ENCODE measurements at places on chromosomes 3 and 15.

DNA sequence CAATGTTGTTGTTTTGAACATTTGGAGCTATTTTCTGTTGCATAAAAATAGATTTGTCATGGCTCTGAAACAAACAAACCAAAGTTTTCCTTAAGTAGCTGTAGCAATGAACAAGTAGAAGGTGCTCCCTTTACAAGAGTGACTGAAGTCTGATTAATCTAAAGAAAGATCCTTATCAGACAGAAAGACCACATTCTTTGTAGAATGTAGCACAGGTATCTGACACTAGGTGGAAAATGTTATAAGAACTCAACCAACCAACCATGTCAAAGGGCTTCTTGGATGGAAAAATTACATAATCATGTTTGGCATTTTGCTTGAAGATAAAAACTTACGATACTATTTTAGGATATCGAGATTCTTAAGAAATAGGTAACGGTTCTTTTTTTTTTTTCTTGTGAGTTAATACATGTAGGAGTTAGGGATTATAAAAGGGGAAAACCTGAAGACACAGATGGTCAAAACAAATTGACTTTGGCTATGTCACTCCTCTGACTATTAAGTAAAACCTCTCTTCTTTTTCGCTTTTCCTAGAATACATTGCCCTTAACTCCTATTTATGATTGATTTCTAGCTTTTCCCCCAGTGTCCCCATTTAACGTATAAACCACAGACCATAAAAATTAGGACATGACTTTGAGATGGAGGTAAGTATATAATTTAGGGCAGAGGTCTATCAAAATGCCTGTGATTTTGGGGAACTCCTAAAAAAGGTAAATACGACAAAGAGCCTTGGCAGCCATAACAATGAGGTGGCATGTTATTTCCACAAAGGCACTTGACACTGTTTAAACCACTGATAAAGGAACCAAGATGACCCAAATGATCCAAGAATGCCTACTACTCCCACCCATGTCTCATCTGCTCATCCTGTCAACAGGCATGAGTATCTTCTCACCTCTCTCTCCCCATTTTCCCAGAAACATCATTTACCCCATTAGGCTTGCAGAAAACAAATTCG is 72.0 kb downstream of the CCR4 start:
- DNase-seq, result no peak

GRCh38 chr3:13483286-13483685 is 3.2 kb downstream of the HDAC11 start:
- DNase-seq, result no peak

- DNase-seq, result no peak
These were observed 134.5 kb upstream of the ONECUT1 start for GRCh38 chr15:52924630-52925029.

DNA sequence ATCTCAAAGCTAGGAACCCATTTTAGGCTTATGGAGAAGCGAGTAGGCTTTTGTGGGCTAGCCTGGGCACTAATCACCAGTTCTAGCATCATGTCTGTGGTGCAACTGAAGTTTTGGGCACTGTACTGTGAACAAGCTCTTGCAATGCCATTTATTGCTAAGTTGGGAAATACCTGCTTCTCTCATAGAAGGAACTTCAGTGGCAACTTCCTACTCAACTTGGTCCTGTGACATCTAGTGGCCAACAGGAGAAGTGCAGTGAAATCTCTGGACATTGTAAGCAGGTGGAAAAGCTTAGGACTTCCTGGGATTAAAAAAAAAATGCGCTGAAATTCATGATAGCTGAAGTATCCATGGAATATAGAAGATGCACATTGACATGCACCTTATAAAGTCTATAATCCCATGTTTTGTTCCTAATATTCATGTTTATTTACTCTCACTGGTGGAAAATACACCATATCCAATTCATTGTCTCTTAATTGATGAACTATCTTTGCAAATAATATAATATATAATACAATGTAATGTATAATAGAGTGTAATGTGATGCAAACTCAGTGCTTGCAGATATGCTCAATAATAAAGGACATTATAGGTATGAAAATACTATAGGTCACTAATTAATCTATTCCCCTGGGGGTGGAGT is 6.5 kb upstream of the ALDH1A3 start:
- peak; percentile 83 for DNase-seq

- DNase-seq, result no peak
These were observed 4.1 kb downstream of the TJP1 start for GRCh38 chr15:29818141-29818540.

DNA sequence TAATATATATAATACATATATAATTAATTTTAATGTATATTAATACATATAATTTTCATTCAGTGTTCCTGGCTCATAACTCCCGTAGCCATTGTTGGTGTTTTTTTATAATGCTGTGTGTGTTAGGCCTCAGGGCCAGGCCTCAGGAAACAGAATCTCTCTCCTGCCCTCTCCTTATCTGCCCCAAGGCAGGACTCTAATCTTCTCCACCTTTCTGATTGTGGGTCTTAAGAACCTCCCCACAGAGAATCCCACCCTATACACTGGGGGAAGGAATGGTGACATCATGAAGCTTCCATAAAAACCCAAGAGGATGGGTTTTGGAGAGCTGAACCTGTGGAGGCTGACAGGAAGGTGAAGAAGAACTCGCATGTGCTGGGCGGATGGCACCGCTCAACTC is 4.0 kb upstream of the FMN1 start:
- DNase-seq, result no peak

DNA sequence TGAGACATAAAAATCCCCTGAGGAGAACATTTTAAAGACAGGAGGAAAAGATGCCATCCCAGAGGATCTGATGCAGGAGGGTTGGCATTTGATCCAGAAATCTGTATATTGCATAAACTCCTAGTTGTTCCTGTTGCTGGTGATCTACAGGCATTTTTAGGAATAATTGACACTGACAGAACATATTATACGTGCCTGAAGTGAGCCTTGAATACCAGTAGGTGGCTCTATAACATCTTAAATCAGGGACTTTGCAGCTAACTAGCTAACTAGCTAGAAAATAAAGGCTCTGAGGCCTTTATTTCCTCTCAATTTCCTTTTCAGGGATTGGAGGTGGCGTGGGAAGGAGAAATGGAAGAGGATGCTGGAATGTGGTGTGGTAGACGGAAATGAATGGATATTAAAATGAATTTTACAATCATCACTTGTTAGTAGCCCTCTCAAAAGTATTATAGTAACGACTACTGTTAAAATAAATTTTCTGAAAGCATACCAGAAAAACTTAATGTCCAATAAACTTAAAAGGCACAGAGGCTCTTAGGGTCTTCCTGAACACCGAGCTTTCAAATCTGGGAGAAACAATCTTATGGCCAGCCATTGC is 73.8 kb upstream of the ZBED2 start:
- DNase-seq, result peak; percentile 20

GRCh38 chr15:44194323-44195150 is 534 bp downstream of the FRMD5 start:
- DNase-seq, result peak; percentile 77

DNA sequence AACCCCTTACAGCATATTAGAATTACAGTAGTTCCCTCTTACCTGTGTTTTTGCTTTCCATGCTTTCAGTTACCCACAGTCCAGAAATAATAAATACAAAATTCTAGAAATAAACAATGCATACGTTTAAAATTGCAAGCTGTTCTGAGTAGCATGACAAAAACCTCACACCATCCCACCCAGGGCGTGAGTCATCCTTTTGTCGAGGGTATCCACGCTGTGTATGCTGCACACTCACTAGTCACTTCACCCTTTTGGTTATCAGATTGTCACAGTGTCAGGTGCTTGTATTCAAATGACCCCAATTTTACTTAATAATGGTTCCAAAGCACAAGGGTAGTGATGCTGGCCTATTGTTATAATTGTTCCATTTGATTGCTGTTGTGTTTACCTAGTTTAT is 72.5 kb upstream of the P3H2 start:
- no peak for DNase-seq

GRCh38 chr3:138332472-138333073 is 2.9 kb upstream of the NME9 start:
- peak; percentile 36 for DNase-seq

- no peak for DNase-seq
These were observed 20.4 kb upstream of the NFKBIZ start for GRCh38 chr3:101828691-101829436.

GRCh38 chr3:179682426-179683080 is 29.7 kb downstream of the USP13 start:
- DNase-seq, result no peak

DNA sequence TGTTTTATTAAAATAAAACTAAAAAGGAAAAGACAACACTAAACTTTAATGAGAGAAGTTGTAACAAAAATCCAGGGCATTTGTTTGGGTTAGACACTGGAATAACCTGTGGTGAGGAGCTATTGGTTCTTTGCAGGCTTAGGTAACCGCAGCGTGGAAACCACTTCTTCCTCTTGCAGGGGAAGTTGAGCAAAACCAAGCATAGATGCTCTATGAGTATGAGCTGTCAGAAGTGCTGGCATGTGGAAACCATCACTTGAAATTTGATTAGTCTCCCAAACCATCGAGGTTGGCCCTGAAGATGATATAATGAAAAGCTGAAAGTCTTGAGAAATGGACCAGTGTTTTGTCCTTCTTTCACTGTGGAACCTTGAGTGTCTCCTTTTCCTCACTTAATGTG is 127.1 kb upstream of the RBMS3 start:
- no peak for DNase-seq

GRCh38 chr3:162029736-162030135 is 533.1 kb downstream of the OTOL1 start:
- no peak for DNase-seq

Data from NCI-H526 (cell line).